ENCODE measurements at places on chromosomes 1 and 21.

DNA sequence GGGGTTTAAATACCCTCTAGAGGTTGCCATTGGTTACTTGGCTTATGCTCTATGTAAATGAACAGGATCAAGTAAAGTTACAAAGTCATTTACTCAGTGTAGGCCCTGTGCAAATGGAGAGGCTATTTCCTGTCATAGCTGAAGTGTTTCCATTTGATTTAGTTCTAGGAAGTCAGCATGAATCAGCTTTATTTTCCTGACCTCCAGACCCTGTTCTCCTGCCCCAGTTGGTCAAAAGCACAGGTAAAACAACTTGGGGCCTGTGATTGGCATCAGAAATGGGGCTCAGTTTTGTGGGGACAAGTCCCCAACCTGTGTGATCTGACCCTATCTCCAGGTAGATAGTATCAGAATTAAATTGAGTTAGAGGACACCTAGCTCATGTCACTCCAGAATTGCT, 239.9 kb downstream of the HHAT start:
- no peak for DNase-seq

- no peak for DNase-seq
Measured at GRCh38 chr1:150906329-150906728, 19.4 kb downstream of the CTXND2 start.

- DNase-seq, result no peak
Measured at GRCh38 chr1:33519240-33519884, 46.9 kb downstream of the ZSCAN20 start.

- DNase-seq, result no peak
Measured at GRCh38 chr1:3531928-3532327, 77.5 kb downstream of the ARHGEF16 start.

DNA sequence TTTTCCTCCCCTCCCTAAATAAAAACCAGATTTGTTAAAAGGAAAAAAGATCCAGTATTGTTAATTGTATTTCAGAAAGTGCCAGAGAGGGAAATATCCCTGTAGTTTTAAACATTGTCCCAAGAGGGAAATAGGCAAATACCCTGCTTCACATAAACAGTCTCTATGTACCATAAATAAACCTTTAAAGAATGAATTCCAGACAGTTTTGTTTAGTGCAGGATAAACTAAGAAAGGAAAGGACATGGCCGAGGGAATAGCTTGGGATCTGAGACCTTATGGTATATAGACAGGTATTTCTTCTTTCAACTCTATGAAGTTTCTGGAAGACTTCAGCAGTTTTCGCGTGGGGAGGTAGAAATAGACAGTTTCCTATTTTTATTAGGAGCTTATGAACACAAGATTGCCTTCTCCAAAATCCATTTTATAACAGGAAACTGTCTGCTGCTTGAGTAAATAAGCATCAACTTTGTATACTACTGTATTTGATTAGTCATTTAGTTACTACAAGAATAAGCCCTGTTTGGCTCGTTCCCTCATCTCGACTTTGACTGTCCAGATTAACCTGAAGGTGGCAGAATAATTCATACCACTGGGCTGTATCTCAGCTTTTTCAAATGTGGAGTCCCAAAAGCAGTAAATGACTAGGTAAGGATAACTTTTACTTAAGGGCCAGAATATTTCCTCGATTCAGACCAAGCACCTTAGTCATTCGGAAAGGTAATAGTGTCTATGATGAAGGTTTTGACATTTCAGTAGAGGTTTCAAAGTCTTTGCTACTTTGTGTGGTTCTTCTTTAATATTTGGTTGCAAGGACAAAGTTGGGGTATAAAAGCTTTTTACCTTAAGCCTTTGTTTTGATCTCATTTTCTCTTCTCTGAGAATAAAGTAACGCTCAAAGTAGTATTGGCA, 177.5 kb downstream of the VPS13D start:
- no peak for DNase-seq

DNA sequence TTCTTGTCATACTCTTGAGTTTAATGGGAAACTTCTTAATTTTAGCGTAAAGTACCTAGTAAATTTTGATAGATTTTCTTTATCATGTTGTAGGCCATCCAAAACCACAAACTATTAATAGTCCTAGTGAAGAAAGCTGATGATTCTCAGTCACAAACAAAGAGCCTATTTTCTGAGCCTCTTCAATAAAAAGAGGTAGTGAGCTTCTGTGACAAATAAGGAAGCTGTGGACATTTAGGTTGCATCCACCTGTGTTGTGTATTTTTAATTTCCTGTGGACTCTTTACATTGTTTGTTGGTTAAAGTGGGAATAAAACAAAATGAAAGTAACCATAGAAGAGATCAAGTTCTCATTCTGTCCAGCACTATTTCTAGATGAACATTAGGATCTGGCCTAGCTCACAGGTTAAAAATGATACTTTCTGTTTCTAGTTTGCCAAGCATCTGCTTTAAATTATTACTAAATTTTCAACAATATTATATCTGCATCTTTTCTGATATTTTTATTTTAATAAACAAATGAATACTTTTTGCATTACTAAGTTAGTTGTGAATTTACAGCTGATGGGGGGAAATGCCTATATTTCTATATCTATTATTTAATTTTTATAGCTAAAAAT, 702.2 kb upstream of the ADGRL4 start:
- DNase-seq, result no peak

DNA sequence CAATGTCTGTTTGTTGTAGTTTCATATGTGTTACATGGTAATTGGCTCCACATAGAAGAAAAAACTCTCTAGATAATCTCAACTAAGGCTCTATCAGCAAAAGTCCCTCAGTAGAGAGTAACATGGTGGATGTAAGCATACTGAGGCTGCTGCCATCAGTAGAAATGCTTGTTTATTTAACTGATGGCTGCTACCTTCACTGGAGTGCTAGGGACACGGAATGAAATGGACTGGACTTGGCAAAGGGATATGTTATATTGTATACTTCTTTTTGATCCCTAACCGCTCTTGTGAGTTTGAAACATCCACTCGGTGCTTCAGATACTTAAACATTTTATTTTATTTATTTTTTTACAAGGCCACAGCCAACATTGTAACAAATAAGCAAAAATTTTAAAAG, 143.0 kb downstream of the ZNF281 start:
- DNase-seq, result no peak

DNA sequence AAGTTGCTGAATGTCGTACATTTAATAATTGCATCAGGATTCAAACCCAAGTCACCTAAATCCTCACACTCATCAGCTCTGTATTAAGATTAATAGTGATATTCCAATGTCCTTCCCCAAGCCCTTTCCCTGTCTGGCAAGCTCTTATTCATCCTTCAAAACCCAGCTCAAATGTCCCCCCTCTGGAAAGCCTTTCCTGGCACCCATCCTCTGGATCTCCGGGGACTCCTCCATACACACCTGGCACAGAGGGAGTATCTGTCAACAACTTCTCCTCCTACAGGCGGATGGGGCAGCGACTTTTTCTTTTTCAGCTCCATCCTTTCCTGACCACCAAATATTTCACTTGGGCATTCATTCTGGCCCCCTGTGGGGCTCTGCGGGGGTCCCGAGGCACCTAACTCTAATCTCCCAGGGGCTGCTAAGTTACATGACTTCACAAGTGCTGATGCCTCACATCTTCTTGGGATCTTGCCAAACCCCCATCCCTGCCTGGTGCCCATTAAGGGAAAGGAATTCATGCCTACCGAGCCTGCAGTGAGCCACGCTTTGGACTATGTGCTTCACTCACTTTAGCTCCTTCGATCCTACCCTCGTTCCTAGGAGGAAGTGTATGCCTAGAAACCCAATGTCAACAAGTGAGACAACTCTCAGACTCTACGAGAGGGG, 15.2 kb downstream of the TINAGL1 start:
- no peak for DNase-seq

DNA sequence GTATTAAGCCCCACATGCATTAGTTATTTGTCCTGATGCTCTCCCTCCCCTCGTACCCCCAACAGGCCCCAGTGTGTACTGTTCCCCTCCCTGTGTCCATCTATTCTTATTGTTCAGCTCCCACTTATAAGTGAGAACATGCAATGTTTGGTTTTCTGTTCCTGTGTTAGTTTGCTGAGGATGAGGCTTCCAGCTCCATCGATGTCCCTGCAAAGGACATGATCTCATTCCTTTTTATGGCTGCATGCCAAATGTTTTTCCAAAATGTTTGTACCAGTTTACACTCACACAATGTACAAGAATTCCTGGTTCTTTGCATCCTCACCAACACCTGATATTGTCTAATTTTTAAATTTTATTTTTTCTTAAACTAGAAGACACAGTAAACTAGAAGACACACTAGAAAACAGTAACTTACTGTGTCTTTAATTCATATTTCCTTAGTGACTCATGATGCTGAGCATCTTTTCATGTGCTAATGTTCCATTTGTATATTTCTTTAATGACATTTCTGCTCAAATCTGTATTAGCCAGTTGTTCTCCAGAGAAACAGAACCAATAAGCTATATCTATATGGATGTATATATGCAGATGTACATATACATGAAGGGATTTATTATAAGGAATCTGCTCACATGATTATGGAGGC, 19.4 kb upstream of the USP1 start:
- DNase-seq, result no peak

GRCh38 chr1:159009287-159009686, 420 bp upstream of the IFI16 start:
- DNase-seq, result no peak

DNA sequence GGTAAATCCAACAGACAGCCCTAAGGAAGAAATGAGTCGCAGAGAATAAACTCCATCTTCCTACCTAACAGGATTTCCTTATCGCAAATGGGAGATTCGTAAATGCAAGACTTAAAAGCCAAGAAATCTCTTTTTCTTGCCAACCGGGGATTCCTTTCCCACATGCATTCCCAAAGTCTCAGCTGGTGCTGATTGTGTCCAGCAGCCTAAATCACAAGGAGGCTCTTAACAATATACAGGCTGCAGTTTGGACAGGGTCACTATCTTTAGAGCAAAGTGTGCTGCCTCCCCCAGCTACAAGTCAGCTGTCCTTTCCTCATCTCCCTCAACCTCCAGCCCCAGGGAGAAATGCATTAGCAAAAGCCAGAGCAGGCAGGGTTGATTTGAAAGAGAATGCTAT, 189.8 kb upstream of the PLXNA2 start:
- no peak for DNase-seq

GRCh38 chr1:86429835-86430234, 5.9 kb downstream of the CLCA2 start:
- peak; percentile 84 for DNase-seq

GRCh38 chr1:53583868-53584776, 124.9 kb downstream of the DMRTB1 start:
- DNase-seq, result no peak

DNA sequence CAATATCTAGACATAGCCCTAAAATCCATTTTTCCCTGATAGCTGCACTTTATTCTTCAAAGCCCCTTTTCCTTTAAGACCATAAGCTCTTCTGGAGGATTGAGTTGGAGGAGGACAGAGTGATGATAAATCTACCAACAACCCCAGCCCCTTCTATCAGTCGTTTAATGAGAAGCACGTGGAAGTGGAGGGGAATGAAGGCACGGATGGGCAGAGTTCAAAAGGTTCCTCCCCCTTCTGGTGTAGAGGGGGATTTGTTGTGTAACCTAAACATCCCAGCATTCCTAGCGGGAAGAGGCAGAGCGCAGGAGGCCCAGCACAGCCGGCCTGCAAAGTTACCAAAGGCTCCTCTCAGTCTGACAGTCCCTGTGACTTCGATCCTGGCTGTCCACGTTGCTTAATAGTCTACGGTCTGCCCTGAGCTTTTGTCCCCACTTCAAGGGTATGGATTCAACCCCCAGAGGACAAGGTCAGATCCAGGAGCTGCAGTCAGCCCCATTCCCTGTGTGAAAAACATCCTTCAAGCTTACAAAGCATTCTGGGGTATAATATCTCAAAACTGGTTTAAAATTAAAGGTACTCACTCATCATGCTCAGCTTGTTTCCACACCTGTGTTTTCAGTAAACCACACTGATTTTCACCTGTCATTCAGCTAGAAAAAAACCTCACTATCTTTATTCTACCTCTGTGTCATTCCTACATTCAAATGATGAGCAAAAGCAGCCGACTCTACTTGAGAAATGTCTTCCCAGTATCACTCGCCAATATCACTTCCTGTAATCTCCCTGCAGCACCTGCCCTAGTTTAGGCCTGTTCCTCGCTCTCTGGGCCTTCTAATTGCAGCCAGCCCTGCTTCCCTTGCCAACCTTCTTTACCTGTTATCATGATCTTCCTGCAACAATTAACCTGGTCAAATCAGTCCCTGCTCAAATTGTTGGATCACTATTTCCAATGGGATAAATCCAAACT, 117.9 kb downstream of the PLPP3 start:
- DNase-seq, result no peak

DNA sequence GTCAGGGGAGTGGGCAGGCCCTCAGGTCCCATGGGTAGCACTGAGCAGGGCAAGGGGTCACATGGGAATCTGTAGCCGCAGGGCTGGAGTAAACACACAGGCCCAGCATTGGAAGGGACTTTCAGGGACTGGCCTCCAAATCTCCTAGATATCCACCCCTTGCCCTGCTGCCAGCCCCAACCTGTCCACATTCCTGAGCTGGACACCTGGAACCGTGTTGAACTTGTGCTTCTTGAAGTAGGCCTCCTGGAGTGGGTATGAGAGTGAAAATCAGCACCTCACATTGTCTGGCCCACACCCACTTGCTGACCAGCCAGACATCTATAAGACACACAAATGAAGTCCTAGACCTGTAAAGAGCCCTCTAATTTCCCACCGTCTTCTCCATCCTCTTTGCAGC, 7.7 kb downstream of the POMGNT1 start:
- no peak for DNase-seq

DNA sequence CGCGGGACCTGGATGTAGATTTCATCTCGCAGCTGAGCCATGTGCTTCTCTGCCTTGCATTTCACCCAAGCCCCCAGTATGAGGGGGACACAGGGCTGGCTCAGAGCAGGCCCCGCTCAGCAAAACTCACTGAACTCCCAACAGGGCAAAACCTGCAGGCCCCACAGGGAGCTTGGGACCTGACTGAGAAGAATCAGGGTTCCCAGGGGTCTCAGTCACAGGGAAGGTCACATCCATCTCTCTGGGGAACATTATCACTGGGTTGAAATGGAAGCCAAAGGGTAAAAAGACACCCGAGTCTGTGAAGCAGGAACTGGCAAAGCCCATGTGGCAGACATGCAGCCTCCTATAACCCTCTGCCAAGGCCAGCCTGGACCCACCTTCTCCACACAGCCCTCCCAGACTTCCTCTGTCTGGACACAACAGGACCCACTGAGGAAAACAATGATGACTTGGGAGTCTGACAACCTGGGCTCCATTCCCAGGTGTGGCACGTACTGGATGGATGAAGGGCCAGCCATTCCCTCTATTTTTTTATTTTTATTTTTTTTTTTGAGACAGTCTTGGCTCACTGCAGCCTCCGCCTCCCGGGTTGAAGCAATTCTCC, 11.7 kb downstream of the HSPG2 start:
- DNase-seq, result no peak

- no peak for DNase-seq
Measured at GRCh38 chr1:36463463-36463802, 751 bp downstream of the MRPS15 start.

DNA sequence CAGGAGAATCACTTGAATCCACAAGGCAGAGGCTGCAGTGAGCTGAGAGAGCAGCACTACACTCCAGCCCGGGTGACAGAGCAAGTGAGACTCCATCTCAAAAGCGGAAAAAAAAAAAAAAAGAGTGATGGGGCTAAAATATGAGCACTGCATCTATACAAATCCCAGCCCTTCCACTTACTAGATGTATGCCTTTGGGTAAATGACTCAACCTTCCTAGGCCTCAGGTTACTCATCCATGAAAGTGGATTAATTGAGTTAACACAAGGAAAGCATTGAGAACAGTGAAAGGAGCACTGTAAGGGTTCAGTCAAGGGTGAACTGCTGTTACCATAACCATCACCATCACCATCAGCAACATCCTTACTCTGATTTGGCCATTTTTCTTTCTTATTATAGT, 226.4 kb upstream of the C8B start:
- DNase-seq, result no peak
